Right kidney (tissue), 9 donors: ENCODE measurements at places on chromosomes 2 and 18.

GRCh38 chr2:9770308-9771100 lies 72.8 kb upstream of the TAF1B start:
- no peak for DNase-seq

- no peak for DNase-seq
Observed at GRCh38 chr18:1020731-1021344, 116.2 kb downstream of the ADCYAP1 start.

DNA sequence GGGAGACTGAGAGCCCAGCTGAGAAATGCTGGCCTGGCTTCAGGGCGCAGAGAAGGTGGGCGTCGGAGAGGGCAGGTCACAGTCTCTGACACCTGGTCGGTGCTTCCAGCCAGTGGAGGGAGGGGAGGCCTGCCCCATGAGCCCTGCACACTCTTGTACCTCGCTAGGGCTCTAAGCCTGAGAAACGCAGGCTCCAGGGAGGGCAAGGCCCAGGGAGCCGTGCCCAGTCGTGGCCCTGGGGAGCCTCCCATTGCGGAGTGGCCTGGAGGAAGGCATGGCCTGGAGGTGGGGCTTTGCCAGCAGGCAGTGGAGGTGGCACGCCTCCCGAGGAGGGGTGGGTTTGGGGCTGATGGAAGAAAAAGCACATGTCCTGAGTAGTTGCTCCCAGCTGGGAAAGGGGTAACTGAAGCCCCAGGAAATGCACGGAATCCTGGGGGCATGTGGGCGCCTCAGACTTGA lies 39.0 kb downstream of the MTERF4 start:
- DNase-seq: no peak

DNA sequence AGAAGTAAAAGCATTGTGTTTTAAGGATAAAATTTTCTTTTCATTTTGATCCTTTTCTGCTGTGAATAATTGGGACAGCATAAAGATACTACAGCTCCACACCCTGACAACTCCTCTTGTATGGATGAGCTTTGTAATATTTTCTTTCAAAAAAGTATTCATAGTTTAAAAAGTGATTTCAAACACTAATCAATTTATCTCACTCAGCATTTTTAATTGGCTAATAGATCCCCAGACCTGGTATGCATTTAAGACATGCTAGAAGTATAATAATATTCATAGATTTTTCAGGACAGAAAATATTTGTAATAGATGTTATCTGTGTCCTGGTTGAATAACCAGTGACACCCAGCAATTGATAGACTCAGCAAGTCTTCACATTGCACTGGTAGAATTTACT lies 510.7 kb downstream of the RIT2 start:
- no peak for DNase-seq

DNA sequence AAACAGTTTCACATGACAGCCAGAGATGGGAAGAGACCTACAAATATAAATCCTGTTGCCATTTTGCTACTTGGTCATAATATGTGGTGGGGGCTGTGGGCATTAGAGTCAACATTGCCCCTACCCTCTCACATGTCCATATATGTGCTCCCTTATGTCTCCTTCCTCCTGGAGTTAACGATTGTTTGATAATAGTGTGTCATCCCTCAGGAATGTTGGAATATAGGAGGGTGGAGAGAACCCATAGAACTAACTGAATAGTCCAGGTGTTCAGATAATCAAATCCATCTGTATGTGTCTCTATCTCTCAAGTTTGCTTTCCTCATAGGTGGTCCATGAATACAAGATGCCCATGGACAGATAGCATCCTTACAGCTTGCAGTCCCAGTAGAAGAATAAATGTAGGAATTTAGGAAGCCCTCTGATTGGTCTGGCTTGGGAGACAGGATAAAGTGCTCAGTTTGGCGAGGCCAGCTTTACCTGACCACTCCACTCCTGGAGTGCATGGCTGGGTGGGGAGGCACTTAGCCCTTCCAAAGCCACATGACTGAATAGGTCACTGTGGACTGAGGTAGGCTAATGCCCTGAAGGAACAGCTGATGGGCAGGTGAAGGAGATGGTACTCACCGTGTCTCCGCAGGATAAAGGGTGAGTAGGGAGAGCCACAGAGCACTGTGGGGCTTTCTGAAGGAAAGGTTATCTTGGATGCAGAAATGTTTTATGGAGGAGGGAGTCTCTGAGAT lies 166.9 kb downstream of the CDCA7 start:
- DNase-seq: no peak

- DNase-seq: no peak
Observed at GRCh38 chr2:237859082-237859433, 365 bp upstream of the RAMP1 start.

- no peak for DNase-seq
Observed at GRCh38 chr2:65658881-65659280, 226.5 kb upstream of the SPRED2 start.
